Activated CD4-positive, CD25-positive, alpha-beta regulatory T cell treated with anti-CD3 and anti-CD28 coated beads, Interleukin-2, amount 50 U/mL, for 16 hours (primary cell): ENCODE measurements at places on chromosomes 2 and 18.

DNA sequence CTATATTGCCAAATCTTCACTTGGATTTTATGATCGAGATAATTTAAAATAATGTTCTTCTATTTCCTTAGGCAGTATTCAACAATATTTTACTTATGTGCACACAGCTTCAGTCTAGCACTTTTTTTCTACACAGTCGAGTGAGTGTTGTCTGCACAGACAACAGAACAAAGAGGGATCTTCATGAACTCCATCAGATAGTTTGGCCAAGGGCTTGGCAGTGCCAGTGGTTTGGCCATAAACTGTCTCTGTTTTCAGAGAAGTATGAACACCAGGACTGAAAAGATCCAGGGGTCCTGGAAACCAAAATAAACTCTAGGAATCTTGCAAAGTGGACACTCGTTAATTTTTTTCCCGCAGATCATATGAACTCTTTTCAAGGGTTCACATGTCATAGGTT lies 547.3 kb downstream of the PLCL1 start:
- DNase-seq = no peak

DNA sequence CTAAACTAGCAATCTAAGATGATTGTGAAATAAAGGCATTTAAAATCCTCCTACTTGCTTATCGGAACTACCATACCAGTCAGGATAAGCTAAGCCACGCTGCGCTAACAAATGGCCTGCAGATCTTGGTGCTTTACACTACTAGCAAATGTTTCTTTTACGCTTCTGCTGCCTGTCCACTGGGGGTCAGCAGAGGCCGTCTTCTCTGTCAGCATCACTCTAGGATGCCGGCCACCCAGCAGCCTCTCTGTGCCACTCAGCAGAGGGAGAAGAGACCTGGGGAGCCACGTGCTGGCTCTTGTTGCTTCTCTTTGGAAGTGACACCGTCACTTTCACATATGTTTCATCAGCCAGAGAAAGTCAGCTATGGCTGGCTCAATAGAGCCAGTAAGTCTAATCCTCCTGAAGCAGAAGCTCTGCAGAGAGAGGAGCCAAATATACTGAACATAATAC lies 36.6 kb downstream of the COPS8 start:
- DNase-seq = no peak

- no peak for DNase-seq
Observed at GRCh38 chr2:104976603-104977120, 61.2 kb upstream of the MRPS9 start.

- DNase-seq = no peak
Observed at GRCh38 chr2:239337122-239337876, 63.5 kb downstream of the HDAC4 start.
